ENCODE measurements at places on chromosomes 12 and 14.

DNA sequence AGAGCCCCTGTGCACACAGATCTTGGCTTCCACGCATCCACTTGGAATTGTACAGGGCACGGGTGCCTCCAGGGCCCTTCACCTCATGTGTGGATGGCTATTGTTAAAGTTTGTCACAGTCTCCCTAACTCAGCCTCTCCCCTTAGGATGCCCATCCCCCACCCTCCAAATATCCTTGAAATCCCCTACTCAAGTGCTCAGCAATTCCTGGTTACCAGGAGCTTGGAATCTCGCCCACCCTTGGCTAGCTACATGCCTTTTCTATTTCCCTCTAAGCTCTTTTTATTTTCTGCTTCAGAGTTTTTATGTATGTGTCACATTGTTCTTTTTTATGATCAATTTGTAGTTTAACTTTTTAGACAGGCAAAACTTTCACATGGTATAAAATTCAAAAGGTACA is 13.0 kb upstream of the NR1H4 start:
- DNase-seq = no peak

GRCh38 chr12:108840605-108841332 is 16.6 kb downstream of the SSH1 start:
- DNase-seq = no peak

DNA sequence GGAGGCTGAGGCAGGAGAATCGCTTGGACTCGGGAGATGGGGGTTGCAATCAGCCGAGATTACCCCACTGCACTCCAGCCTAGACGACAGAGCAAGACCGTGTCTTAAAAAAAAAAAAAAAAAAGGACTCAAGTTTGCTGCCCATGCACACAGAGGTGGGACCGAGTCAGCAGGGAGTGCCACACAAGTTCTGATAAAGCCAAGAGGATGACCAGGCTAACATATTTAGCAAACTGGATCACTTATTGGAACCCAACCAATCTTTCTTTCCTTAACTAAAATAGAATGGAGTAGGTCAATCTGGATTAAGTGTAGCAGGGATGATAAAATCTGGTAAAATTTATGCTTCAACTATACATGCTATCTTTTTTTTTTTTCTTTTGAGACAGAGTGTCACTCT is 190.4 kb upstream of the FOXN3 start:
- DNase-seq = no peak

- DNase-seq = peak; percentile 88
Observed at GRCh38 chr12:124655048-124655697, 87.8 kb upstream of the NCOR2 start.

DNA sequence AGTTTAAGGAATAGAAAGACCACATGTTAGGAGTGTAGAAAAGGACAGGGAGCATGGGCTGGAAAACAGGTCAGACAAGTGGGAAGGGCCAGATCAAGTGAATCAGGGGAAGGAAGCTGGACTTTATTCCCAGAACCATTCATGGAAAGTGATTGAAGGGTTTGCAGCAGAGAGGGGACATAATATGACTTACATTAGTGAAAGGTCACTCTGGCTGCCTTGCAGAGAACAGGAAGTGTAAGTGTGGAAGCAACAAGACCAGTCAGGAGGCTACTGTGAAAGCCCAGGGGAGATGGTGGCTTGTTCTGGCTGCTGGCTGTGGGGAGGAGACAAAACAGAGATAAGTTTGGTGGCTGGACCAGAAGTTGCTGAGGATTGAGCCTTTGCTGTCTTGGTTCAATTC is 69.1 kb downstream of the VCPKMT start:
- DNase-seq = no peak

GRCh38 chr12:52372216-52373154 is 5.2 kb upstream of the KRT85 start:
- DNase-seq = peak; percentile 95

DNA sequence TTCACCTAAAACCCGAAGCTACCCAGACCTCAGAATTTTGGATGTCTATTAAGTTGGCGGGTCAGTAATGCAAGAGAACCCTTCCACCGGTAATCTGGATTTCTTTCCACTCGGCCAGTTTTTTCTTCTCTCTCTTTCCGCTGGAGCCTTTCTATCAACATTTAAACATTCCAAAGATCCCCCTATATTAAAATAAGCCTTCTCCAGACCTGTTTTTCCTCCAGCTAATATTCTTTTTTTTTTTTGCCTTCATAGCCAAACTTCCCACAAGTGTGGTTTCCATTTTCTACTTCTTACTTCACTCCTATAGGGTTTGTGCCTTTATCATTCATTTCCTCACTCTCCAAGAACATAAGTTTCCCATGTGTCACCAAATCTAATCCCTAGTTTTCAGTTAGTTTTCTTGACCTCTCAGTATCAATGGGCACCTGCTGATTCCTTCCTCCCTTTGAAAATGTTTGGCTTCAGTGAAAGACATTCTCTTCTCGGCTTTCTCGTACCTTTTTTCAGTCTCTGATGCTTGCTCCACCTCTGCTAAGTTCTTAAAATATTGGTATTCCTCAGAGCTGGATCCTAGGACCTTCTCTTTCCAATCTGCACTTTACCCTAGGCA is 583 bp upstream of the SDR39U1 start:
- no peak for DNase-seq

- no peak for DNase-seq
Observed at GRCh38 chr12:111767362-111768158, 827 bp downstream of the ALDH2 start.

DNA sequence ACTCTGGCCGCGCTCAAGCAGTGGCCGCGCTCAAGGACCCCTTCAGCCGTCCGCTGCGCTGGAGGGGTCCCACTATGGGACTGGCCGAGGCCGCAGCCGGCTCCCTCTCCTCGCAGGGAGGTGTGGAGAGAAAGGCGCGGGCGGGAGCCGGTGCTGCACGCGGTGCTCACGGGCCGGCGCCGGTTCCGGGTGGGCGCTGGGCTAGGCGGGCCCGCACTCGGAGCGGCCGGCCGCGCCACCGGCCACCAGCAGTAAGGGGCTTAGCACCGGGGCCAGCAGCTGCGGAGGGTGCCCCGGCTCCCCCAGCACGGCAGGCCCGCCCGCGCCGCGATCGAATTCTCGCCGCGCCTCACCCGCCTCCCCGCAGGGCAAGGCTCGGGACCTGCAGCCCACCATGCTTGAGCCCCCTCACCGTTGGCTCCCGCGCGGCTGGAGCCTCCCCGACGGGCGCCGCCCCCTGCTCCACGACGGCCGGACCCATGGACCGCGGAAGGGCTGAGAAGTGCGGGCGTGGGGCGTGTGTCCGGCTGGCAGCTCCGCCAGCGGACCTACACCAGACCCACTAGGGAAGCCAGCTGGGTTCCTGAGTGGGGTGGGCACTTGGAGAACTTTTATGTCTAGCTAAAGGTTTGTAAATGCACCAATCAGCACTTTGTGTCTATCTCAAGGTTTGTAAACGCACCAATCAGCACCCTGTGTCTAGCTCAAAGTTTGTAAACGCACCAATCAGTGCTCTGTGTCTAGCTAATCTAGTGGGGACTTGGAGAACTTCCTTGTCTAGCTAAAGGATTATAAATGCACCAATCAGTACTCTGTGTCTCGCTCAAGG is 49.5 kb downstream of the KLHL28 start:
- no peak for DNase-seq

DNA sequence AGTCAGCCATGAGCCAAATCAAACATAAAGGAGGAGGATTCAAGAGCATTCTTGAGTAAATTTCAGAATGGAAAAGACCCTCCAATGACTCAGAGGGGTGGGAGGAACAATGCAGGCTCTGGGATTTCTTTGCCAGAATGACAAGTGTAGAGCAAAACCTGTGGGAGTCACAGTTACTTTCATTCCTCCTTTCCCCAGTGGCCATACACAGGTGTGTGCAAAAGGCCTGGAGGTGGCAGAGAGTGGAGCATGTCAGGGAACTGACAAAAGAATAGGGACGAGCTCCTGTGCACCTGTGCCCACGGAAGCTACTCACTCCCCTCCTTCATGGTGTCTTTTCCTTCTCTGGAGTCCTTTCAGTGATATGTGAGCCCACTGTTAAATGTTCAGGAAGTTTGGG is 9.4 kb upstream of the CIPC start:
- DNase-seq = no peak

DNA sequence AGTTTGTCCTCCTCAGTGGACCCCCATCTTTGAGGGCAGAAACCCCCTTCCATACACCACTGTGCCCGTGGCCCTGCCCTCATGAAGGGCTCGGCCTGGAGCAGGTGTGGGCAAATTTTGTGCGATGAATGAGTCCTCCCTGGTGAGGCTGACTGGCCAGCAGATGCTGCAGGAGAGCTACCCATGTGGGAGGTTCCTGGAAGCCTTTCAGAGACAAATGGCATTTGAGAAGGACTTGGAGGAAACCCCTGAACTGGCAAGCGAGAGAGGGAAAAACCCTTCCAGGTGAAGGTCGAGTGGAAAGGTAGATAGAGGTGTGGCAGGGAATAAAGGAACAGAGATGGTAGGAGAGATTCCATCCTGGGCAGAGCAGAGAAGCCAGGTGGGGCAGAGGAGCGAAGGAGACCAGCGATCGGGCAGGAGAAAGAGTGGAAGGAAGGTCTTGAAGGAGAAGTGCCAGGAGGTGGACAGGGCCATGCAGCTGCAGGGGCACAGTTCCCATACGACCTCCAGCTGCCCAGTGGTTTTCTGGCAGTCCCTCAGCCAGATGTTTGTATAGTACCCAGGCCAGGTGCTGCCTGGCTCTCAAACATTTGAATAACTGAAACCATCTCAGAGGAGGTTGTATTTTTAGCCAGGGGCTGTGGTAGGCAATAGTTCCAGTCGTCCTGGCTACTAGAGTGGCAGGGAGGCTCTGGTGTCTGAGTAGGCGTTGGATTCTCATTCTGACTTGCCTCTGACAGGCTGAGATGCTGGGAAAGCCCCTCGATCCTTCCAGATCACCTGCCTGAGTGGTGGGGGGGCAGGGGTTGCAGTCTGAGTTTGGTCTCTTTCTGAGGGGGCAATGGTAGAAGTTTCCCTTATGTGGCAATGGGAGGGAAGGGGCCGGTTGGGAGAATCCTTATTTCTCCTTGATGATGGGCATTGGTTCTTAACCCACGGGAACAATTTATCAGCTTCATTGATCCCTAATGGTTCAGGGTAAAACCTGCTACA is 40.1 kb downstream of the FBXL14 start:
- DNase-seq = no peak

DNA sequence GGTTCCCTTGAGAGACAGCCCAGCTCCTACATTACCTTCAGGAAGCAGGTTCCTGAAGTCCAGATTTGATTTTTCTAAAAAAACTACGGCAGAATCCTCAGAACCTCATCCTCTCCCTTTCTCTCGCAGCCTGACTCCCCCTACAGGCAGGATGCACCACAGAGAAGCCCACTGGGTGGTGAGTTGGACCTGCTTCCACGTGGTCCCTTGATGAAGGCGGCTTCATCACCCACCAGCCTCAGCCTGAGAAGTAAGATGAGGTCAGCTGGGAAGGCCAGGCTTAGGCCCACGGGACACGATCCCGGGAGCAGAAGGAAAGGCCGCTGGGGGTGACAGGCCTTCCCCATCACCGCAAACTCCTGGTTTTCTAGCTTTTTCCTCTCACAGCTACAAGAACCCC is 83.0 kb downstream of the ACTN1 start:
- DNase-seq = no peak

DNA sequence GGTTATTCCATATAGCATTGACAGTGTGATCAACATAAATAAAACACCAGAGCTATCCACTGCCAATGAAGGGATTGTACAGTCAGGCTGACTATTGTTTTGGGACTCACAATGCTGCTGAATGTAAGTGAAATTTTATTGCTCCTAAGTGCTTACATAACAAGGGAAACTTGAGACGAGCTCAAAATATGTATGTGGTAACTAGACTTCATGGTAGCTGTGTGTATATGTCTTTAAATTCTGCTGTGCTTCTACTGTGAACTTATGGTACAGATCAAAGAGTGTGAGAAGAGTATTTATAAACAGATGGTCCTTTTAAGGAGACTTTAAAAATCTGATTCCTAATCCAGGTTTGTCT is 6.9 kb downstream of the FLRT2 start:
- peak; percentile 69 for DNase-seq

DNA sequence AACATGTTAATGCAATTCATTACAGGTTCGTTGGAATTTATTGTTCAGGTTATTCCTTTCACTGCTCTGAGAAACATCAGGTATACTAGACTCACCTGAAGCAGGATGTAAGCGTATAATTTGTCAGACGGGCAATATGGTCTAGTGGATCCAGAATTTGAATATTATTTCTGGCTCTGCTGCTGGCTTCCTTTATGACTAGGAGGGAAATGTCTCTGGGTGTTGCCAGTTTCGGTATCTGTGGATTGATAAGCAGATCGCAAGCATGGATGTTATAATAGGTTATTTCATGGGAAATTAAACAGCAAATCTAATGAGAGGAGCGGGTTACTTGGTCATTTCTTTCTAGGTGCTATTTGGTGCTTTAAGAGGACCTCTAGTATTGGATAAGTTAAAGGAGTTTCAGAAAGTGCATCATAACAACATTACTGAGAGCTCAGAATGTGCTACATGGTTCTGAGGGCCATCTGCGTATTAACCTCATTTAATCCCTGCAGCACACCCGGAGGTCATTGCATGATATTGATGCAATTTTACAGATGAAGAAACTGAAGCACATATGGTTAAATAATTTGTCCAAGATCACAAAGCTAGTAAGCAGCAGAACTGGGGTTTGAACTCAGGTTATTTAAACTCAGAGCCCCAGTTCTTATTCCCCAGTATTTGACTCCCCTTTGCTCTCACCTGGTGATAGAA is 47.3 kb upstream of the BCAT1 start:
- no peak for DNase-seq
